ENCODE measurements at places on chromosomes 3 and 15.

GRCh38 chr3:52712291-52713212 lies 6.6 kb downstream of the SPCS1 start:
- DNase-seq: no peak

DNA sequence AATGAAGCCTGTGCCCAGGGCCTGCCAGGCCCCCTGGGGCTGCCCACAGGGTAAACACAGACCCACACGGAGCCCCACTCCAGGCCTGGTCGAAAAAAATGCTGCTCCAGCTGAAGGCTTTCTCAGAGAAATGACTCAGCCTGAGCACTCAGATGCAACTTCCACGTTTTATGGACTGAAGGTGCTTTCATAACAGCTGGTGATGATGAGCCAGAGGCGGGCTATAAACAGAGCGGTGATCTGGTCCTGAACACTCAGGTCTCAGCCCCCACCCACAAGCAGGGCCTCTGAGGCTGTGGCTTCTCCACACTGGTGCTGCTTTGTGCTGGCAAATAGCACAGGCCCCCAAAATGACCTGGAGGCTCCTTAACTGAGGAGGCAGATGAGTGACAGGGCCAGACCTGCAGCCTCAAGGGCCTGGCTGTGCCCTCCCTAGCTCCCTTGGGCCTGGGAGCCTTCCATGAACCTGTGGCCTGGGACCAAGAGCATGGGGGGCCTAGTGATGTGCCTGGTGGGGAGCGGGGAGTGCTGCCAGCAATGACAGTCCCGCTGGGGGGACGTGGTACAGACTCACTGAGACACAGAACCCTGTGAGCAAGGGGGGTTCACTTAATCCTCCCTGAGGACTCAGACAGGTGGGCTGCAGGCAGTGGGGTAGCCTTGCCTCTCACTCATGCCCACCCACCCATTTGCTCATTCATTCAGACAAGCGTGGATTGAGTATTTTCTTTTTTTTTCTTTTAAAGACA lies 23.0 kb upstream of the FURIN start:
- DNase-seq: peak; percentile 8

- no peak for DNase-seq
These were observed at the start of gene ENTPD3 for GRCh38 chr3:40387001-40387894. Gene ENTPD3 (plus strand): TSS chr3:40387184. CDS start chr3:40388058, 874 bp downstream.

DNA sequence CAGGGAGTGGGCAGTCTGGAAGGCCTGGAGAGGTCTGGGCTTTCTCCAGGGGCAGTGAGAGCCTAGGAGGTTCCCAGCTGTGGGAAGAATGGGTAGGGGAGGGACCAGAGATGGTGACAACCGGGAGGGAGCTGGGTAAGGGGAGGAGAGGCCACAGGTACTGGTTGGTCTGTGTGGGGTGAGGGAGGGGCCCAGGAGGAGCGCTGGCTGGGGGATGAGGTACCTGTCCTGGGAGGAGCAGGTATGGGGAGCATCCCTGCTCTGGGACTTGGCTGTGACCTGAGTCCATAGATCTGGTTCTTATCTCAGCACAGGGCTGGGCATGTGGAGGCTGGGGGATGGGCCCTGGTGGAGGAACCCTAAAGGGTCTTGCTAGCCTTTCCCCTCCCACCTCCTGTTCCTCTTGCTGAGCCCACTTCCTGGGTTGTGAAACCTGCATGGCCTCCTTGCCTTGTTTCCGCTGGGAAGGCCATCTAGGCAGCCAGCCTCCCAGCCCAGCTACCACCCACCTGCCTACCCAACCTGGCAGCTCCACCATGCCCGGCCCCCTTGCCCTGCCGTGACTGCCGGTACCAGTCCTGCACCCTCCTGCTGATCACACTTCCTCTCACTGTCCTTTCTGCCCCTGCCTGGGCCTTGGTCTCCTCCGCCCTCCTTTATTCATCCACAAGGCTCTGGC lies 11.0 kb downstream of the PRKCD start:
- DNase-seq: no peak

DNA sequence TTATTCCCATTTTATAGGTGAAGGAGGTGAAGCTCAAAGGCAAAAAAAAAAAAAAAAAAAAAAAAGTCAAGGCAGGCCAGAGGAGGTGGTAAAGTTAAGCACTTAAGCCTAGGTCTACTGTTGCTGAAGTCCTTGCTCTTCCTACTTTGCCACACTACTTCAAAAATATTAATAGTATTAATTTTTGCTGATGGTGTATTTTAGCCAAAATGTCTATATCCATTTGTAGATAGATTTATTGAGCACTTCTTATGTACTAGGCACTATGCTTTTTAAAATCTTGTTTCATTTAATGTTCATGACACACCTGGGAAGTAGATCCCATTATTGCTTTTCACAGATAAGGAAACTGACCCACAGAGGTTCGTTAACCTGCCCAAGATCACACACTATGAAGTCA lies 247.1 kb upstream of the P2RY1 start:
- no peak for DNase-seq

DNA sequence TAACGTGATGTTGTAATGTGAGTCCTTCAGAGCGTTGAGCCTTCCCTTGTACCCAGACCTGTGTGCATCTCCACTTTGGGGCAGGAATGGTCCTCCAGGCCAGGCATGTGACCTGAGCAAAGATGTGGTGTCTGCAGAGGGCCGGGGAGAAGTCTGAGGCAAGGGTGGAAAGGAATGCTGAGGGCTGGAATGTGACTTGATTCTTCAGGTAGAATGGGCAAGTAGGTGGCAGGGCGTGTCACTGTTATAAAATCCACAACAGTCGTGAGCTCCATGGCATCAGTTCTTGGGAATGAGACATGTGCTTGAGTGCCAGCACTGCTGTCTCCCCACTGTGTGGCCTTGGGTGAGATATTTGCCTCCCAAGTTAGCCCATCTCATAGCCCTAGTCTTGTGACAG lies 24.0 kb upstream of the BSN start:
- DNase-seq: no peak
